ENCODE measurements at places on chromosomes 2 and 18. TPM values are rescaled to one million over a fixed set of nuclear protein-coding genes. Genes with fewer than 3 reads are reported as not detected.

WDR35 gene
- total RNA-seq = 7.4 TPM

ALPG gene
- total RNA-seq = 1.2 TPM

MAP3K19 gene
- not detected for total RNA-seq

GALNT5 gene
- total RNA-seq = 1.9 TPM

NR4A2 gene
- 2.3 TPM for total RNA-seq

GRCh38 chr18:67652288-67652687 is 135.8 kb upstream of the DSEL start:
- no peaks in the 10 kb centered on the region for H3K36me3 ChIP-seq
- no peaks in the 10 kb centered on the region for H3K4me1 ChIP-seq
- no peaks in the 10 kb centered on the region for H3K27me3 ChIP-seq
- no peak overlapping the region for H3K27ac ChIP-seq
- DNase-seq = no peak

GRCh38 chr2:46776687-46777327 is 138.8 kb downstream of the MCFD2 start:
- no peaks in the 10 kb centered on the region for H3K36me3 ChIP-seq
- H3K27ac ChIP-seq = no peak overlapping the region

DNA sequence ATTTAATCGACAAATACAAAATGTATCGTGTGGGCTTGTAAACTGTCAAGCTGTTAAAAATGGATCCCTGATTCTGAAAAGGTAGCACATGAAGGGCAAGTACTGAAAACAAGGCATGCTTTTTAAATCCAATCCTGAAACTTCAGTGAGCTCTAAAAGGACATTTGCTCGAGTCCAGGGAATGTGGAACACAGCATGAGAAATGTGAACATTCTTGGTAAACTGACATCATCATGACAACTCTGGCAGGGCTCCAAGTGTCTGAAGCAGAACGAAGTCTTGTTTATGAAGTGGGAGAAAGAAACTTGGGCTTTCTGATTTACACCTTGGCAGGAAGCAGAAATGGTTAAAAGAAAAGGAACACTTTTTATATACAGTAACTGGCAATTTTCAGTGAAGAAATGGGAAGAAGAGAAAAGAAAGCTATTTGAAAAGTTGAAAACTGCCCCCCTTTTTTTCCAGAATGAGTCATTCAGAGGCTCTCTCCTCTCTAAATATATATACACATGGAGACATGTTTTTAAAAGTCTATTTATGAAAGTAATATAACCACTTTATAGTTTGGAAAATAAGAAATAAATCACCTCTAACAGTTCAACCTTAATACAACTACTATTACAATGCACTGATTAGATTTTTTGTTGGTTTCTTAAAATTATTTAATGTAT is 120.8 kb downstream of the GAREM1 start:
- DNase-seq = peak; percentile 73
- H3K27me3 ChIP-seq = no peaks in the 10 kb centered on the region
- peaks cover 19% of the 10 kb centered on the region for H3K4me1 ChIP-seq
- no peaks in the 10 kb centered on the region for H3K36me3 ChIP-seq
- H3K4me3 ChIP-seq = peak overlapping the region; percentile 30

- DNase-seq = no peak
- H3K27ac ChIP-seq = no peak overlapping the region
- no peaks in the 10 kb centered on the region for H3K4me1 ChIP-seq
- no peaks in the 10 kb centered on the region for H3K36me3 ChIP-seq
- no peak overlapping the region for H3K4me3 ChIP-seq
Observed at GRCh38 chr2:63422556-63422955, 165.7 kb downstream of the WDPCP start.

GRCh38 chr2:156434461-156435291 is 1.5 kb upstream of the GPD2 start:
- H3K36me3 ChIP-seq = no peaks in the 10 kb centered on the region
- peak; percentile 38 for DNase-seq
- H3K4me1 ChIP-seq = peaks cover 63% of the 10 kb centered on the region
- H3K27me3 ChIP-seq = no peaks in the 10 kb centered on the region
- peak overlapping the region; percentile 65 for H3K4me3 ChIP-seq

DNA sequence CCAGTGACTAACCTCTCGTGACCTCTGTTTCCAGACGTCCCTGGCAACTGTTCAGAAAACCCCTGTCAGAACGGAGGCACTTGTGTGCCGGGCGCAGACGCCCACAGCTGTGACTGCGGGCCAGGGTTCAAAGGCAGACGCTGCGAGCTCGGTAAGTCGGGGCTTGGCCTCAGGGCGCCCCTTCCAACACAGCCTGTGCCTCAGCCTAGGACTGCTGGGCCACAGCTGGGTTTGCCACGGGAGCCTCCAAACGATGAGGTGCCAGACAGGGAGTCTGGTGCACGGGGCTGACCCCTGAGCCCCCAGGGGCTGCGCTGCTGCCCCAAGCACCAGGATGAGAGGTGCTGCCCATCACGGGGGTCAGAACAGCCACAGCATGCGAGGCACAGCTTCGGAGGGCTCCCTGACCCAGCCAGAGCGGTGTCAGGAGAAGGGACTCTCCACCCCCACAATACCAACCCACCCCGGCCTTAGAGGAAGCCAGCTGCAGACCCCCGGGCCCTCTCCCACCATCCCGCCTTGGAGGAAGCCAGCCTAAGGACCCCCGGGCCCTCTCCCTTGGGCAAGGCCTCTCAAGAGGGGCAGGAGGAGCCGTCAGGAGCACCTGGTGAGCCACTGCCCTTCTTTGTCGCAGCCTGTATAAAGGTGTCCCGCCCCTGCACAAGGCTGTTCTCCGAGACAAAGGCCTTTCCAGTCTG is 20.3 kb downstream of the MTERF4 start:
- no peaks in the 10 kb centered on the region for H3K27me3 ChIP-seq
- DNase-seq = no peak
- H3K4me1 ChIP-seq = no peaks in the 10 kb centered on the region
- H3K27ac ChIP-seq = no peak overlapping the region
- H3K4me3 ChIP-seq = no peak overlapping the region
- H3K36me3 ChIP-seq = 0 out of 2 replicates have a peak, but pooled peaks cover 2% of the 10 kb centered on the region

- H3K4me1 ChIP-seq = peaks cover 63% of the 10 kb centered on the region
- H3K27me3 ChIP-seq = no peaks in the 10 kb centered on the region
- H3K4me3 ChIP-seq = peak overlapping the region; percentile 94
- H3K36me3 ChIP-seq = peaks cover 50% of the 10 kb centered on the region
Observed at GRCh38 chr2:47174733-47175361, 19.7 kb upstream of the STPG4 start.

DNA sequence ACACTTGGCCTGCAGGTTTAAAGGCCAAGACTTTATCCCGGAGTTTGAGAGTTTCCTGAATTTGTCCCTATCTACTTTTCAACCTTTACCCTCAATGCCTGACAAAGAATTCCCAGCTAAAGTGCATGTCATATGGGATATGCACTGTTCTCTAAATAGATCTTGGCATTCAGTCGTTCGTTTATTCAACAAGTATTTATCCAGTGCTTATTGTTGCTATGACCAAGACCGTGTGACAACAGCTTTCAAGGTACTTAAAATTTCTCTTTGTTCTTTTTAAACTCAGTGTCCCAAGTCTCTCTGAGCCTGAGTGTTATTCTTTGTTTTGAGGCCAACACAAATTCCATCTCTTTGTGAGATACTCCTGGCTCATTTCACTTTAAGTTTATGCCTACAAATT is 133.4 kb downstream of the RGPD3 start:
- no peak overlapping the region for H3K27ac ChIP-seq
- 0 out of 2 replicates have a peak, but pooled peaks cover 10% of the 10 kb centered on the region for H3K4me1 ChIP-seq
- H3K27me3 ChIP-seq = peaks cover 68% of the 10 kb centered on the region
- DNase-seq = no peak
- no peaks in the 10 kb centered on the region for H3K36me3 ChIP-seq
- H3K4me3 ChIP-seq = no peak overlapping the region

DNA sequence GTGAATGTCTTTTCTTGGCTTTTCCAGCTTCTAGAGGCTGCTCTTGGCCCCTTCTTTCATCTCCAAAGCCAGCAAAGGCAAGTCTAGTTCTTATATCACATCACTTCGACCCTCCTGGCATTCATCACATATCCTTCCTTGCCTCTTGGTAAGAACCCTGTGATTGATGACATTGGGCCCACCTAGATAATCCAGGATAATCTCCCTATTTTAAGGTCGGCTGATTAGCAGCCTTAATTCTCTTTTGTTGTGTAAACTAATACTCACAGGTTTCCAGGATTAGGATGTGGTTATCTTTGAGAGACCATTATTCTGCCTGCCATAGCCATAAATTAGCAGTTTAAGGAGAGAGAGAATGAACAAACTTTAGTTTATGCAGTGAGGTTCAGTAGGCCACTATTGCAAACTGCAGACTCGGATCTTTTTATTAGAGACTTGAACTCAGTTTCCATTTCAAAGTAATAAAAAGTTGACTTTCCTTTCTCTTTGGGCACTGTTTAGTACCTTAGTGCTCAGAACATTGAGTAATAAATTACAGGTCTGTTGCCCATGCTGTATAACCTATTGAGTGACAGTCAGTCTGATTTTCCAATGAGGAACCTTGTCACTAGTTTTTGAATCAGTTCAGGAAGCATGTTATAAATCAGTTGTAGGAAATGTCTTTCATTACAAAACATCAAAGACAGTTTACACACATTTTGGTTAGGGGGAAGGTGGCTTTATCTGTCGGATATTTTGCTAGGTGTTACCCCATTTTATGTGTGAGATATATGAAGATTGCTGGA is 4.5 kb downstream of the NDUFV2 start:
- no peak overlapping the region for H3K27ac ChIP-seq
- peaks cover 31% of the 10 kb centered on the region for H3K4me1 ChIP-seq
- H3K36me3 ChIP-seq = peaks cover 9% of the 10 kb centered on the region
- H3K27me3 ChIP-seq = no peaks in the 10 kb centered on the region
- H3K4me3 ChIP-seq = no peak overlapping the region
- no peak for DNase-seq

- H3K4me1 ChIP-seq = peaks cover 44% of the 10 kb centered on the region
- peak overlapping the region; percentile 89 for H3K27ac ChIP-seq
- H3K27me3 ChIP-seq = no peaks in the 10 kb centered on the region
- DNase-seq = no peak
- peak overlapping the region; percentile 58 for H3K4me3 ChIP-seq
Observed at GRCh38 chr2:102337481-102338386, 17.9 kb upstream of the IL18R1 start.
